Fibroblast of lung (primary cell): ENCODE measurements at places on chromosomes 7 and 10.

- DNase-seq, result no peak
These were observed 1.8 kb downstream of the CHST12 start for GRCh38 chr7:2405201-2405600.

DNA sequence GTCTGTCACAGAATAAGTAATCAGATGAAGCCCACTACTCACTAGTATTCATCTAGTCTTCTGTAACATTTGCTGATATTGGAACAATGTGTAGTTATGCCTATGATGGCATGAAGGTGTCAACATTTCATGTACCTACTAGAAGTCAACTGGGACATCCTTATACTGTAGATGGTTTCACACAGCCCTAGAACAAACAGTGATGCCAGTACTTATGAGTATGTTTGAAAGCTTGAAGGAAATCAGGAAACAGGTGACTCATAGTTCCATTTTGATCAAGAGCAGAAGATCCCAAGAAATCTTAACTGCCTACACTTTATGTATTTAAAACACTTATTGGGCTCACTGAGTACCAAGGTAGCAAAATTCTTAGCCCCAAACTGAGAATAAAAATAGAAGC is 1519.6 kb downstream of the REEP3 start:
- DNase-seq, result no peak

- DNase-seq, result peak; percentile 36
These were observed 712.1 kb upstream of the NRP1 start for GRCh38 chr10:34046506-34047034.

DNA sequence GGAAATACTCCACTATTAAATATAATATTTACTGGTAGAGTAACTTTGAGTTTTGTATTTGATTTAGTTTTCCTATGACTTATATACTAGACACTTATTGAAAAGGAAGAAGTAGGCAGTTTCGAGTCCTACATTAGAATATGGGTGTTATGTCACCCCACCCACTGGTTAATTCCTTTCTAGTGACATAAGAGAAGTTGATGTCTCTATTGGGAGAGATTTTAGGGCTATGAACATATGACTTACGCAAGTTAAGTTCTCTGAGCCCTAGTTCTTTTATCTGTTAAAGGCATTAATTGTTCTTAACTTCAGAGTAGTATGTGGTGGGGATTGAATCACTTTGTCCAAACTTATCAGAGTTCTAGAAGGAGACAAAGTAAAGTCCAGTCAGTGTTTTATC is 30.5 kb downstream of the CPED1 start:
- DNase-seq, result peak; percentile 78

- DNase-seq, result no peak
These were observed 13.8 kb upstream of the LMOD2 start for GRCh38 chr7:123641901-123642300.

- DNase-seq, result no peak
These were observed 139.0 kb upstream of the GDF10 start for GRCh38 chr10:47160967-47161366.

DNA sequence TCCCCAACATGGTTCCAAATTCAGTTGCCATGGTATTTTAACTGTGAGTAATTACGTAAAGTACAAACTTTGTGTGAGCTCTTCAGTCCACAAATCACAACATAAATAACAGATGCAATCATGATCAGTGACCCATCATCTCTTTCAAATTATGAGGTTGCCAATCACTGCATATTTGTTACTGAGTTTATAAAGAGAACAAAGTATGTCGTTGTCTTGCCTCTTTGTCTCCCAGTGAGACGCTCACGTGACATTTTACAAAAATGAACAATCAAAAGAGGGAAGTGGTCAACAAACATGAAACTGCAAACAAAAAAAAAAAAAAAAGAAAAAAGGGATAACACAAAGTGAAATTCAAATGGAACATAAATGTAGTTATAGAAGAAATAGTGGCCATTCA is 122.7 kb upstream of the PDSS1 start:
- no peak for DNase-seq
